NCI-H748 treated with DMSO at 0.1 percent for 48 hours (cell line): ENCODE measurements at places on chromosomes 12 and 14.

- no peak for DNase-seq
These were observed 155.5 kb downstream of the SYT1 start for GRCh38 chr12:79020106-79020505.

GRCh38 chr12:103868215-103868614 is 27.2 kb upstream of the NT5DC3 start:
- no peak for DNase-seq

GRCh38 chr12:54417712-54418440 is 1.2 kb downstream of the ITGA5 start:
- no peak for DNase-seq

GRCh38 chr14:100028990-100029677 is 36.1 kb upstream of the EVL start:
- DNase-seq: no peak

DNA sequence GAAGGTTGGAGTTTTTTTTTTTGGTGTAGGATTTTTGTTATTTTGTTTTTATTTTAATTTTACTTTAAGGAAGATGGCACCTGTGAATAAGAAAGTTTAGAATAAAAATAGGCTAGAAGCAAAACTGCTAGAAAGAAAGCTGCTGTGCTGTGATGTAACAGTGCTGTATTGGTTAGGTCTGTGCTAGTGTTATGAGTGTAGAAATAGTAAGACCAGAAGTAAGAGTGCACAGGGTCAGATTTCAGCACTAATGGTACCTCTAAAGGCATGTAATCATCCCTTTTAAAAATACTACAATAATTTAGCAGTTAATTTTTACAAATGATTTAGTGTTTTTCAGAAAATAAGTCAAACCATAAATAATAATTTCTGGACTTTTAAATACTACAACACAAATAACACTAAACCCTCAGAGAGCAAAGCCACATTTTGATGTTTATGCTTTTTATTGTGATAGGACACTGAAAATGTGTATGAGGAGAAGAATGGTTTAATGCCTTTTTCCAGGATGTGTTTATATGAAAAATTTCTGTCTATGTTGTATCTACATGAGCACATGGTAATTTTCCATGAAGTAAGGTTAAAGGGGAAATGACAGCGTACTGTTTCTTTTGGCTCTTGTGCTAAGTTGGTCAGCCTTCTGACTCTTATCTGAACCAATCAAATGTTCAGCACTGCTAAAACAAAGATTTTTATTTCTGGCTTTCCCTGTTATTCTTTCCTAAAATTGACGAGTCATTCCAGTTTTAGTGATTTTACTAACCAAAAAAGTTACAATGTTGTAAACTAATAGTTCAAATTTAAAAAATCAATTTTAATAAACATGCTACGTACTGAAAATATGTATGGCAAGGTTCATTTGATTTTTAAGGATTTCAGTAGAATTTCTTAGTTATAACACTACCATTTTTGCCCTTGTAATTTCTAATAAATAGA is 96.1 kb downstream of the PPHLN1 start:
- no peak for DNase-seq

- no peak for DNase-seq
These were observed 15.7 kb downstream of the FOXG1 start for GRCh38 chr14:28782301-28782700.
